ENCODE measurements at places on chromosomes 7 and 10.

DNA sequence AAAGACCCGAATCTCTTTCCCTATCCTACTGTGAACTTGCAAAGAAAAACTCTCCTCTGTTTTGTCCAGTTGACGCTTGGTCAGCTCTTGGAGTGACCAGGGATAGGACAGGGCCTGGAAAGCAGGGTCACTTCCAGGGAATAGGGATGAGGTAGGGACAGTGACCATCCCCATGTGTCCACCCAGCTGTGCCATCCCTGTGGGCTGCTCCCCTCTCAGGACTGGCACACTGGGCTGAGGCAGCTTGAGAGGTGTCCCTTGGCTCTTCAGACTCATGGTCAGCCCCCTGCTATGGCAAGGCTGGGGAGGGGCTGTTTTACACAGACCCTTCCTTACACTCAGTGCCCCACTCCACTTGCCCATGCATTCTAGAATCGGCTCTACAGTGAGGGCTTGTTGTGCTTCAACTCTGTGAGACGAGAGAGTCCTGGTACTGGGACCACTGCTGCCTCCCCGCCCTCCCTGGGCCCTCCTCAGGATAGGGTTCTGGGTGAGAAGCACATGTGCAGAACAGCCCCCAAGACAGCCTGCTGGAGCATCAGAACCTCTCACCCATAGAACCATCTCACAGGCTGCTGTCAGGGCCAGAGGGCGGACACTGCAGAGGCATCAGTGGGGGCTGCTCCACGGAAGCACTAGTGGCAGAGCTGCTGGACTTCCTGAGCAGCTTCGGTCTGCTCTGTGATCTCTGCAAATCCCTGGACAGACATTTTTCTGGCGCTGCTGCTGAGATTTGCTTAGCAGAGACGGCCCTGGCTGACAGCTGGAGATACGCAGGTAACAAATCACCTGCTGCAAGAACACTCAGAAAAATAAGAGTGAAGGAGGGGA lies 202.8 kb upstream of the CXCL12 start:
- no peak for DNase-seq

DNA sequence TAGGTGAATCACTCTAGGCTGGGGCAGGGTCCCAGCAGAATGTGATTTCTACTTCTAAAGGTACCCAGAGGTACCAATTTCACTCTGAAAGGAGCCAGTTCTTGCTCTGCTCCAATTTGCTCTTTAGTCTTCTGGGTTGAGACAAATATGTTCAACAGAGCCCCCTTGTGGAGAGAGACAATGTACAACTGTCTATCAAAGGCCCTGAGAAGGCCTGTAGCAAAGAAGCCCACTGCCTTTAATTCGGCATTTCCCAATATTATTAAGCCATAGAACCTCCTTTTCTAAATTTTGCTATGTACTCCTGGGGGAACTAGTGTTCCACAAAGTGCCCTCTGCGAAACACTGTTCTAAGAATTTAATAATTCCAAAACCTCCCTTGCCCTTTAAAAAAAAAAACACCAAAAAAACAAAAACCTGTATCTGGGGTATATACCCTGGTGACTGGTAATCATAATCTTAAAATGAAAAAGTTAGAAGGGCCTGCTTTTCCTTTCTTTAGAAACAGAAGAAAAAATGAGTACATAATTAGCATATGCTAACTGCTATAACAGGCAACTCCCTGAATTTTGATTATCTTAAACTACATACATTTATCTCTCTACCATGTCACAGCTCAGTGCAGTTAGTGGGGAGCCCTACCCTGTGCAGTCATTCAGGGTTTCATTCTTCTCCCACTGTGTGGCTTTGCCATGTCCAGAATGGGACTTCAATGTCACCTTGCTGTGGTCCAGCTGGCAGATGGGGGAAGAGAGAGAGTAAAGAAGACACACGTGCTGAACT lies 160.9 kb upstream of the BMPER start:
- no peak for DNase-seq

- DNase-seq: no peak
Observed at GRCh38 chr7:40717242-40717641, 582.4 kb downstream of the SUGCT start.

DNA sequence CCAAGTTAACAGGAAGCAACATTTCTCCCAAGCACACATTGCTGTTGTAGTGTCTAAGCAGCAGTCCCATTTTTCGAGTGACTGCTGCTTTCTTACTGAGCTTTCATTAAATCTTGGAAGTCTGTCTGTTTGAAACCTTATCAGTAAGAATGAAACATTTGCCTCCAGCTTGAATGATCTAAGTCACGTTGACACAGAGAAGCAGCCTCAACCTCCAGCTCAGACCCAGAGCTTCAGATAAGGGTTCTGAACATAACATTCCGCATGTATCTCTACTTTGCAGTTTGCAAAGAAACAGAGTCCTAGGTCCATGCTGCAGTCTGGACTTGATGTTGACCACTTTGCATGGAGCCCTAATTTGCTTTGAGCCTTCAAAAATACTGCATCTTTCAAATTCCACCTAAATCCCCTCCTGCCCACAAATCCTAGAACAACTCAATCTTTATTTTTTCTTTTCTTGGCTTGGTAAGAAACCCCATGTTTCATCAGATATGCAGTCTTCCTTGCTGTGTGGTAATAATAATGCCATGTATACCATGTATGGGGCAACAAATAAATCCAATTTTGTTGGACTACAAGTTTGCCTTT lies 698.7 kb upstream of the IGFBP3 start:
- no peak for DNase-seq

DNA sequence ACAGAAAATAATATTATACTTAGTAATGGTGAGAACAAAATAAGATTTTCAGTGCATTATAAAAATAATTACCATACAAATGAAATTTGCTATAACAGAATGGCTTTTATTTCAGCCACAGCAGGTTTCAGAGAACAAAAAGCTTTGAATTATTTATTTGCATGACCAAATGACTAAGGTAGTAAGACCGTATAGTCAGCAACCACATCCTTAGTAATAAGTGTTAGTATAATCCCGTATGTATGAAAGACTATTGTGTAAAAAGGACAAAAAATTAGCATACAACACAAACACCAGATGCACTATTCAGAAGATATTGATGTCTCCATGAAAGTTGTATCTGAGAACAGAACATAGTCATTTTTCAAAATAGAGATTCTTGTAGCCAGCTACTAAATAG lies 12.2 kb downstream of the PDZD8 start:
- no peak for DNase-seq

DNA sequence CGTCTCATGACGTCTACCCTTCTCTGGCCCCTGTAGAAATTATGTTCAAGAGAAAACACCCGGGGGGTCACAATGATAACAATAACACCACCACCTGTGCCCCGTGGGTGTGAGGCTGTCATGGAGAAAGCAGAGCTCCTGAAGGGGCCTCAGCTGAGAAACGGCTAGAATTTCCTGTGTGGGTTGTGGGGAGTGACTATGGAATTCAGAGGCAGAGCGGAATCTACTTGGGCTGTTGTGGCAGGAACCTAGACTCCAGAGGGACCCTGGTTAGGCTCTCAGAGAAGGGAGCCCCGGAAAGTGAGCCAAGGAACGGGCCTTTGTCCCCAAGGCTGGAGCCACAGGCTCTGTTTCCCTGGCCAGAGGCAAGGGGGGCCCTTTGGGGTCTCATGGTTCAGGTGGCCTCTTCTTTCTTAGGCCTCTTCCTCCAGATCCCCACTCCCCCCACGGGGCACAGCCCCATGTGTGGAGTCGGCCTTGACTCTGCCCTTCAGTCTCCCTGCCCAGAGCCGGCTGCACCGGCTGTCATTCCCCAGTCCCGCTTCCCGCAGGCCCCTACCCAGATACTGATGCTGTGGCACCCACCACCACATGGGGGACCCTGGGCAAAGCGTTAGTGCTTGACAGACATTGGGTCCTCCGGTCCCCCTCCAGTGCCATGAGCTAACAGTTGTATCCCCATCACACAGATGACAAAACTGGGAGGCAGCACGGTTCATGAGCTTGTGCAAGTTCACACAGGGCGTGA lies 6.5 kb upstream of the GIMAP8 start:
- DNase-seq: no peak

DNA sequence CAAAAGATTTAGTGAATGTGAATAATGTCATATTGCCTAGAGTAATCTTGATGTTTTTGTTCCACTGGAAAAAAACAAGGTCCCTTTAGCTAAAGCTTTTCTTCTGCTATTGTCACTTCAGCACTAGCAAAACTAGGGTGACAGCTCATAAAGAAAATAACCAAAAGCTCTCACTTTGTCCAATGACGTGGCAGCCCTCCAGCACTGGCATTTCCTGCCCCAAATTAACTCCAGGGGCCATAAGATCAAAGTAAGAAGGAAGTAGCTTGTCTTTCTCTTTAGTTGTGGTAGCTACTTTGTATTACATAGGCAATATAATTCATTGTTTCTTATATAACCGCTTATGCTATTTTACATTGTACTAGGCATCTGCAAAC lies 47.3 kb downstream of the LRRN3 start:
- DNase-seq: no peak

DNA sequence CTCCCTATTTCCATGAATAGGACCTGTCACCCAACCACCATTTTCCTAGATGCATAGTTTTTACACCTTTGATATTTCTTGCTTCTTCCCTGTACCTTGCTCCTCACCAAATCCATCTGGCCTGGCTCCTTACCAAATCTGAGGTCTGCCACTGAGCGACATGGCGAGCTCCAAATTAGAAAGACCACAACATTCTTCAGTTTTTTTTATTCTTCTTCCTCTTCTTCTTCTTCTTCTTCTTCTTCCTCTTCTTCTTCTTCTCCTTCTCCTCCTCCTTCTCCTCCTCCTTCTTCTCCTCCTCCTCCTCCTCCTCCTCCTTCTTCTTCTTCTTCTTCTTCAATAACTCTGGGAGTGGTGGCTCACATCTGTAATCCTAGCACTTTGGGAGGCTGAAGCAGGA lies 7.1 kb downstream of the CPED1 start:
- DNase-seq: no peak

DNA sequence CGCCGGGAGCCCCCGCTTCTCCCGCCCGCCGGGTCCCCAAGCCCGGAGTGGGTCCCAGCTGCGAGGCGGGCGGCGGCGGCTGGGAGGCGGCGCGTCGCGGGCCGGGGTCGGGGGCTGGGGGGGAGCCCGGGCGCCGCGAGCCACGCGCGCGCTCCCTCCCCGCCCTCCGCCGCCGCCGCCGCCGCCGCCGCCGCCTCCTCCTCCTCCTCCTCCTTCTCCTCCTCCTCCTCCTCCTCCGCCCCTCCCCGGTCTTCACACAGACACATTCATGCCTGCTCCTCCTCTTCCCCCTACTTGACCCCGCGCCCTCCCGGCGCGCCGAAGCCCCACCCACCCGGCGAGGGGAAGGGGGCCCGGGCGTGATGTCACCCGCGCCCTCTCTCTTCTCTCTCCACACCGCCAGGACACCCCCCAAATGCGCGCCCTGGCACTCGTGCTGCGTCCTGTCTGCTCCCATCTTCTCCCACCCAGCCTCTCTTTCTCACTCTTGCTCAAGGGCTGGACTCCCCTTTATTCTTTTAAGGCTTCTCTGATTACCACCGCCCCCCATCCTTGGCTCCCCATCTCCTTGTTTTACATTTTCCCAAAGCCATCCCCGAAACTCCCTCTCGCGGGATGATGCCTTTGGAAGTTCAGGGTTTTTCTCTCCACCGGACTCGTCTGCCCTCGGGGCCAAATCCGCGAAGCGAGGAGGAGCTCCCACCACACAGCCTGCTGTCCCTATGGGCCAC lies 967 bp upstream of the GLI3 start:
- DNase-seq: no peak

- no peak for DNase-seq
Observed at GRCh38 chr7:22853674-22854157, 31.1 kb upstream of the TOMM7 start.

DNA sequence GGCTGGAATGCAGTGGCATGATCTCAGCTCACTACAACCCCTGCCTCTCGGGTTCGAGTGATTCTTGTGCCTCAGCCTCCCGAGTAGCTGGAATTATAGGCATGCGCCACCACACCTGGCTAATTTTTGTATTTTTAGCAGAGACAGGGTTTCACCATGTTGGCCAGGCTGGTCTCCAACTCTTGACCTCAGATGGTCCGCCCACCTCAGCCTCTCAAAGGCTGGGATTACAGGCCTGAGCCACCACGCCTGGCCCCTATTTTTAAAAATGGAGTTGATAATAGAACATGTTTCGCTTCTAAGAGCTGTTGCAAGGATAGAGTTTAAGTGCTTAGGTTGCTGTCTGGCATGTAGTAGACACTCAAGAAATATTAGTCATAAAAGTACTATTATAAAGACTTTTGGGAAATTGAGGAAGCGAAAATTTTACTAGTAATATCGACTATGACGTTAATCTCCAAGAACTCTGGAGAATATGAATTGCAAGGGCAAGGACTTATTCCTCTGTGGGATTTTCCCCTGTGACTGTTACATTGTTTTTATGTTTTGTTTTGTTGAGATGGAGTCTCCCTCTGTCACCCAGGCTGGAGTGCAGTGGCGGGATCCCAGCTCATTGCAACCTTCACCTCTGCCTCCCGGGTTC lies 7.9 kb downstream of the GTF2I start:
- no peak for DNase-seq

GRCh38 chr10:54009672-54010071 lies 791.4 kb downstream of the PCDH15 start:
- no peak for DNase-seq

- no peak for DNase-seq
Observed at GRCh38 chr7:73740771-73741170, 2.2 kb upstream of the ABHD11 start.
